Spleen (tissue), 13 donors: ENCODE measurements at places on chromosomes 3 and 15. TPM values are rescaled to one million over a fixed set of nuclear protein-coding genes. Genes with fewer than 3 reads are reported as not detected.

DNA sequence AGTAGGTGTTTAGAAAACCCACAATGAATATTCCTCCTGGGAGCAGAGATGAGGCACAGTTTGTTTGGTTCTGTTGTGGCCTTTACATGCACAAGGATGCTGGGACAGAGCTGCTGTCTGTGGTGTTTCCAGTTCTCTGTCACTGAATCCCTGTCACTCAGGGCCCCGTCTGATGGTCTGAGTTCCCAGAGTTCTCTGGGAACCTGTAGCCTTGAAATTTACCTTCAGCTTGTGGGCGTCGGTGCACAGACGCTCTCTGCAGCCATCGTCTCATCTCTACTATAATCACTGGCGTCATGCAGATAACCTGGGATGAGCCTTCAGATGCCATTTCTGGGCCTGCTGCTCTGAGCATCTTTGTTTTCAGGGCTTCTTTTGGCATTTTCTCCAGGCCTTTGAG, 81.9 kb downstream of the LRRK1 start:
- H3K27me3 ChIP-seq = no peaks in the 10 kb centered on the region
- H3K4me3 ChIP-seq = no peak overlapping the region
- H3K4me1 ChIP-seq = no peaks in the 10 kb centered on the region

- no peak for DNase-seq
- H3K27ac ChIP-seq = peak overlapping the region; percentile 18
- no peaks in the 10 kb centered on the region for H3K27me3 ChIP-seq
- H3K4me1 ChIP-seq = peaks cover 47% of the 10 kb centered on the region
- H3K36me3 ChIP-seq = peaks cover 8% of the 10 kb centered on the region
- no peak overlapping the region for H3K4me3 ChIP-seq
Measured at GRCh38 chr3:101824702-101825101, 24.6 kb upstream of the NFKBIZ start.

DNA sequence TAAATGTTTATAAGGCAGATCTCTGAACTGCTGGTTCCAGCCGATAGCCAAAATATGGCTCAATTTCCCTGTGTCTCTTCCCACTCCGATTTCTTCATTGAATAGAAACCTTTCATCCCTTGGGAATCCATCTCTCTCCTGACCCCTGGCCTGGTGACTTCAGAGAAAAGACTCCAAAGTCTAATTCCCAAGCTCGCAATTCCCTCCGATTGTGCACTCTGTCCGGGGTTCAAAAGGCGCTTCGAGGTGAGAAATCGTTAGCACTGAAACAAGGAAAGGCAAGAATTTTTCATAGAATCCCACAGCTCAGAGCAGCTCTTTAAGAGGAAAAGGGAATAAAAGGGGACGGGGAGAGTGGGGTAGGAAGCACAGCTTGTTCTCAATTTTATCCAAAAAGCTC, 18.4 kb upstream of the RAD18 start:
- no peaks in the 10 kb centered on the region for H3K4me1 ChIP-seq
- no peaks in the 10 kb centered on the region for H3K27me3 ChIP-seq
- H3K4me3 ChIP-seq = no peak overlapping the region
- DNase-seq = no peak
- H3K27ac ChIP-seq = no peak overlapping the region

GRCh38 chr15:87863152-87863551, 393.4 kb downstream of the NTRK3 start:
- no peaks in the 10 kb centered on the region for H3K27me3 ChIP-seq
- H3K36me3 ChIP-seq = no peaks in the 10 kb centered on the region
- H3K4me1 ChIP-seq = no peaks in the 10 kb centered on the region
- no peak for DNase-seq

The RLBP1 gene
- not detected for polyA plus RNA-seq

GRCh38 chr15:35980719-35981118, 434.8 kb upstream of the DPH6 start:
- no peak for DNase-seq
- H3K36me3 ChIP-seq = no peaks in the 10 kb centered on the region
- H3K27ac ChIP-seq = no peak overlapping the region
- H3K4me3 ChIP-seq = no peak overlapping the region

The RETNLB gene
- polyA plus RNA-seq = not detected

GRCh38 chr3:57752307-57752706, 3.8 kb upstream of the SLMAP start:
- no peak overlapping the region for H3K27ac ChIP-seq
- no peaks in the 10 kb centered on the region for H3K27me3 ChIP-seq
- DNase-seq = no peak
- peaks cover 13% of the 10 kb centered on the region for H3K4me1 ChIP-seq

The TFG gene
- polyA plus RNA-seq = 28.0 TPM

GRCh38 chr3:184945886-184946625, 134.1 kb downstream of the VPS8 start:
- no peaks in the 10 kb centered on the region for H3K36me3 ChIP-seq
- H3K27ac ChIP-seq = no peak overlapping the region
- no peak for DNase-seq

- H3K4me1 ChIP-seq = no peaks in the 10 kb centered on the region
- H3K27me3 ChIP-seq = no peaks in the 10 kb centered on the region
- no peak overlapping the region for H3K27ac ChIP-seq
- peaks cover 27% of the 10 kb centered on the region for H3K36me3 ChIP-seq
- DNase-seq = no peak
Measured at GRCh38 chr3:114967168-114967567, 179.9 kb downstream of the ZBTB20 start.

The MAGEL2 gene
- 0.06 TPM for polyA plus RNA-seq

DNA sequence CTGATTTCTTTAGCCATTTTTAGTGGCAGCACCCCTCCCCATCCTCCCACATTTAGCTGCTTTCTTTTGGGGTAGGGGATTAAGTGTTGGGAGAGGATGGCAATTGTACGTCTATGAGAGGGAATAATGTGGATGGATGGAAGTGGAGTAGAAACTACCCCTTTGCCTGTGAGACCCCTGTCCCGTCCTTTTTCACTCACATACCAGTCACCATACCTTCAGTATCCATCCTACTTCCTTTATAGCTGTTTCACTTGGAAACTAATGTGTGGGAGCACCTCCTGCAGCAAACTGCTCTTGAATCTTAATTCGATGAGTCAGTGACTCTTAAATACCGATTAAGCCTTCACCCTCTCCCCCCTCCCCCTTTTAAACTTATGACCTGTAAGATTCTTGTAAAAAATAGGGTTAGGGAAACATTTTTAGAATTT, 730 bp downstream of the SPRED1 start:
- no peak for DNase-seq
- peaks cover 9% of the 10 kb centered on the region for H3K27me3 ChIP-seq
- H3K36me3 ChIP-seq = no peaks in the 10 kb centered on the region

DNA sequence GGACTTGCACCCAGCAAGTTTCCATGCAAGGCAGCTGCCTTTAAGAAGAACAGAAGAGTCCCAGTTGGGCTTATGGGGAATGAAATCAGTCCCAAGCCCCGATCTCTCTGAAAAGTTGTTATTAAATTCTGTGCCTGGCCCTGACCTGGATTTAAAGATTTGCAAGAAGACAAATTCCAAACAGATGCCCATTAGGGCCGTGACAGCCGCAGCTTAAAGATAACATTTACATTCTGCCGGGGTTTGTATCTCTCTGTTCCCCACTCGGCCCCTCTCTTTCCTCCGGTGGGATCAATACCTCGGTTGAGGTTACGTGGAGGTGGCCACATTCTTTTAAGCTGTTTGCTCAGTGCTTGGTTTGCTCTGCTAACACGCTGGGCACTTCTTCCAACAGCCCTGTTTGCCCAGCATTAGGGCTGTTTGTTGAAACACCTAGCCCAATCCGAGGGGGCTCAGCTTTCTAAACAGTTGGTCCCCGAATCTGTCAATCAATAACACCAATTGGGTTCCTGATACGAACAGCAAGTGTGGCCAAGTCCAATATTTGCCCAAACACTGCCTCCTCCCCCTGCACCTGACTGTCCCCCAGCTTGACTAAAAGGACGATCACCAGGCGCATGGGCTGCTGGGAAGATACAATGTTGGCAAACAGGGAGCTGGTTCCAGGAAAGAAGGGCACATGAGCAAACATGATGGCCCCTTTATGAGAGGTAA, 108.6 kb downstream of the RPLP1 start:
- H3K27ac ChIP-seq = no peak overlapping the region
- peaks cover 22% of the 10 kb centered on the region for H3K27me3 ChIP-seq
- H3K4me3 ChIP-seq = no peak overlapping the region

GRCh38 chr3:124883766-124884473, 3.2 kb downstream of the ITGB5 start:
- no peaks in the 10 kb centered on the region for H3K36me3 ChIP-seq
- H3K27me3 ChIP-seq = peaks cover 48% of the 10 kb centered on the region
- H3K4me3 ChIP-seq = no peak overlapping the region

DNA sequence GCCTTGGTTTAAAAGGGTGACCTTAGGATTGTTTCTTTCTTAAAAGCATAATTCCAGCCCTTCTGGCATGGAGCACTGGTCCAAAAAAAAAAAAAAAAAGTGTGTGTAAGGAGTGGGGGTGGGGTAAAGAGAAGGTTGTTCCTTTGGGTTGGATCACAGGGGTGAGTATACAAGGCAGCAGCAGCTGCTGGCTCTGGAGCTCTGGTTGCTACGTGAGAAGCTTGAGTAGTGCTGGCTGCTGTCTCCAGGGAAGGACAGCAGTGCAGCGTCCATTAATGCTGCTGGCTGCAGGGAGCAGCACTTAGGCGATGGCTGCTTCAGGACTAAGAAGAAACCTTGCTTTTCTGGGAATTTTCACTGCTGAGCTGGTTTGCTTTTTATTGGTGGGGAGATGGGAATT, 2.3 kb downstream of the SETD5 start:
- H3K4me1 ChIP-seq = peaks cover 74% of the 10 kb centered on the region
- H3K27ac ChIP-seq = peak overlapping the region; percentile 99
- H3K36me3 ChIP-seq = no peaks in the 10 kb centered on the region
- H3K4me3 ChIP-seq = peak overlapping the region; percentile 74
- H3K27me3 ChIP-seq = no peaks in the 10 kb centered on the region
- DNase-seq = no peak

The XIRP1 gene
- polyA plus RNA-seq = 0.06 TPM

The CCR1 gene
- 8.8 TPM for polyA plus RNA-seq

- H3K27me3 ChIP-seq = no peaks in the 10 kb centered on the region
- no peaks in the 10 kb centered on the region for H3K4me1 ChIP-seq
- DNase-seq = no peak
- no peak overlapping the region for H3K4me3 ChIP-seq
- H3K36me3 ChIP-seq = no peaks in the 10 kb centered on the region
- no peak overlapping the region for H3K27ac ChIP-seq
Measured at GRCh38 chr3:28134792-28135375, 106.5 kb upstream of the CMC1 start.

DNA sequence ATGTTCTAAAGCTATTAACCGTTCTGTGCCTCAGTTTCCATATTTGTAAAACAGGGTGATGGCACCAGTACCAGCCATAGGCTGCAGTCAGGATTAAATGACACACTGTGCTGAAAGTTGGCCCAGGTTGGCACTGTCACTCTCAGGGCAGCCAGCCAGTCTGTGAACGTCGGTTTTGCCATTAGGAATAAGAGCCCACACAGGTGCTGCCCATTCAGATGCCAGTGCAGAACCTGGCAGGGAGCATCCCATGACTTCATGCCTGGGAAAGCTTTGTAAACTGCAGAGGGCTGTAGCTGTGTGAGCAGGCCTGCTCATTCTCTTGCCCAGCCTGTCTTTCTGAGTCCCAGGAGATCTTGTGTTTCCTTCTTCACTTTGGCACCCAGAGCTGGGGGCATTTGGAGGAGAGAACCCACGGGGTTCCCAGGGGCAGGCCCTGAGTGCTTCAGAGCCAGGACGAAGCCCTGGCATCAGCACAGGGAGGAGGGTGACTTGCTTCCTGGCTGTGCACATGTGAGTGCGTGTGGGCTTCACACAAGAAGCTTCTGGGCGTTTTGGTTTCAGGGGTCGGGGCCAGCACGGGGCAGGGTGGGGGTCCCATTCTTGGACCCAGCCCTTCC, 46.9 kb downstream of the ZNF710 start:
- no peak for DNase-seq
- H3K36me3 ChIP-seq = no peaks in the 10 kb centered on the region
- H3K4me1 ChIP-seq = peaks cover 99% of the 10 kb centered on the region

The PIGZ gene
- polyA plus RNA-seq = 2.6 TPM

DNA sequence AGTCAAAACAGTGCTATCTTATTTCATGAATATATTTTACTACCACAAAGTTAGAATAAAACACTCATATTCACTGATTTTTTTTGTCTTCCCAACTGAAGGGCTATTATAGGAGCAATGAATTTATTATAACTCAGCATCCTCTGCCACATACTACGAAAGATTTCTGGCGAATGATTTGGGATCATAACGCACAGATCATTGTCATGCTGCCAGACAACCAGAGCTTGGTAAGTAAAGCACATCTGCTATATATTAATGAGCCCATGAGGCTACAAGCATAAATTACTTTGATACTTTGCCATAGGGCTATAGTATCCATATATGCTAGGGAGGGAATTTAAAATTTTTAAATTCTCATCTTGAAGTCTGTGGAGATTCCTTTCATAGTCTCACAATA, 95.9 kb downstream of the FEZF2 start:
- DNase-seq = no peak
- no peak overlapping the region for H3K27ac ChIP-seq
- H3K36me3 ChIP-seq = no peaks in the 10 kb centered on the region
- H3K27me3 ChIP-seq = no peaks in the 10 kb centered on the region
- no peak overlapping the region for H3K4me3 ChIP-seq

DNA sequence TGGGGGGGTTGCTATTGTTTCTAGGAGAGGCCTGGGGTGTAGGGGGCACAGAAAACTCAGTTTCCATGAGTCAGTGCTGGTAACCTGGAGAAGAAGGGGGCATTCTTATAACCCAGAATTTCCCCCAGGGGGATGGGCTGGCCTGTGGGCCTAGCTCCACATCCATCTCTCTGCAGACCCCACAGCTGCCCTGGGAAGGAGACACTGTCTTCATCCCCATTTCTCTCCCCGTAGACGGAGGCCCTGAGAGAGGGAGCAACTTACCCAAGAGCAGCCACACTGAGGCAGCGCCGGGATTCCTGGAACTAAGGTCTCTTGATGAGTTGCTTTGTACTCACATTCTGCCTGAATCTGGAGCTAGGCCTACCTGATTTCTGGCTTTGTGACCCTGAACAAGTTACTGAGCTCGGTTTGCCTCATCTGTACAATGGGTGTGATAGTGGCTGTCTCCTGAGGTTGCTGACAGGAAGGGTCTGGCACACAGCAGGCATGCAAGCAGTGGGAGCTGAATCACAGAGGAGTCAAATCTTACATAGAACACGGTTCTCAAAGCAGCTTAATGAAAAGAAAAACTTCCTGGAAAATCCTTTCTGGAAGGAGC, 55.0 kb upstream of the LCTL start:
- peaks cover 9% of the 10 kb centered on the region for H3K27me3 ChIP-seq
- H3K4me1 ChIP-seq = peaks cover 23% of the 10 kb centered on the region
- no peak overlapping the region for H3K27ac ChIP-seq

DNA sequence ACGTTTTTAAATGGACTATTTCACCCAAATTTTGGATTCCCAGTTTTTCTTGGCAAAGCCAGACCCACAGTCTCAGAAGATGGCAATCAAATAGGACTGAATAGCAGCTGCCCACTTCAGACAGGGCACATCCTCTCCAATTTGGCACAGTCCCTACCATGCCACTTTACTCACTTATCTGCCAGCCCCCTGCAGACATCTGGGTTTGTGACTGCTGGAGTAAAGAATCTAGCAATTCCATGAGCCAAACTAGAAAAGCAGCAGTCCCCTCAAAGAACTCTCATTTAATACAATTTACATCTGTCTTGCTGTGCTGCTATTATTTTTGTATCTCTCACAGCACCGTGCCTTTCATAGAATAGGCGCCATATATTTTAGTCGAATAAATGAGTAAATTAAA, 16.0 kb upstream of the LRRN1 start:
- H3K4me1 ChIP-seq = no peaks in the 10 kb centered on the region
- H3K36me3 ChIP-seq = no peaks in the 10 kb centered on the region
- no peak for DNase-seq
